ENCODE measurements at places on chromosomes 12 and 14.

DNA sequence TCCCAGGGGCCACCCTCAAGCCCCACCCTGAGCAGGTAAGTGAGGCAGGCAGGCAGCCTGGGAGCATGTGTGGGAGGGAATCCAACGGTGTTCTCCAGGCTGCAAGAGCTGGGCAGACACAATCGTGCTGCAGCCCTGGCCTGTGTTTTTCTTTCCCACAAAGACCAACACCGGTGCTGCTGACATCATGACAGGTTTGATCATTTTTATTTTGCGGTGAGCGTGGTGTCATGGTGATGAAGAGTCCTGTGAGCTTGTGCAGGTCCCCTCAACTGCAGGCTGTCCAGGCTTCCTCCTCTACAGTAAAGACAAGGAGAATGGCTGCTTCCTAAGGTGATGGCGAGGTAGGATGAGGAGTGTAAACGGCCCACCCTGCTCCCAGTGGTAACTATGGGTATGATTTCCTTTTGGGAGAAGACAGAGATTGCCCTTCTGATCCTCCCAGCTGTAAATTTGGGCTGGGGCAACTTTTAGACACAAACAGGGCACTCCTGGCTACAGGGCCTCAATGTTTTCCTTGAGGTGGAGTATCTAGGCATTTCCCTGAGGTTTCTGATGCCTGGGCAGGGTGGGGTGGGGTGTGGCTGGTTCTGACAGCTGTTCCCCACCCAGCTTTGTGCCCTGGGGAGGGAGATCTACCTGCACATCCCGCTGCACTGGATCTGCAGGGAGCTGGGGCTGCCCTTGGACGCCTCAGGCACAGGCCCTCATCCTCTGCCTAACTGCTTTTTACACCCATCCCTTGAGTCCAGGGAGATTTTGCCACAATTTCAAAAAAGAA, 109.1 kb downstream of the VCPKMT start:
- H3K4me1 ChIP-seq: peaks cover 18% of the 10 kb centered on the region
- H3K27me3 ChIP-seq: no peaks in the 10 kb centered on the region
- no peak for DNase-seq
- no peaks in the 10 kb centered on the region for H3K36me3 ChIP-seq

- H3K27me3 ChIP-seq: no peaks in the 10 kb centered on the region
- H3K4me1 ChIP-seq: no peaks in the 10 kb centered on the region
- H3K36me3 ChIP-seq: no peaks in the 10 kb centered on the region
- DNase-seq: no peak
These were observed 13.0 kb upstream of the VPS37B start for GRCh38 chr12:122908915-122909314.

DNA sequence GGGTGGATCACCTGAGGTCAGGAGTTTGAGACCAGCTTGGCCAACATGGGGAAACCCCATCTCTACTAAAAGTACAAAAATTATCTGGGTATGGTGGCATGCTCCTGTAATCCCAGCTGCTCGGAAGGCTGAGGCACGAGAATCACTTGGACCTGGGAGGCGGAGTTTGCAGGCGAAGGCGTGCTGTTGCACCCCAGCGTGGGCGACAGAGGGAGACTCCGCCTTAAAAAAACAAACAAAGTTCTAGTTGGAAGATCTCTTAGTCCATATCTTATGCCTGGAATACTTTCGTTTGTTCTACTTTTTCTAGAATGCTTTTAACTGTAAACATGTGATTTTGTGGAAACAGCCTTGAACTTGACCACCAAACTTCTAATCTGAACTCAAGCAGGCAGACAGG, 38.7 kb downstream of the PPHLN1 start:
- no peaks in the 10 kb centered on the region for H3K4me1 ChIP-seq
- H3K27ac ChIP-seq: no peak overlapping the region
- no peak for DNase-seq
- no peak overlapping the region for H3K4me3 ChIP-seq
- H3K36me3 ChIP-seq: no peaks in the 10 kb centered on the region
- H3K27me3 ChIP-seq: no peaks in the 10 kb centered on the region

DNA sequence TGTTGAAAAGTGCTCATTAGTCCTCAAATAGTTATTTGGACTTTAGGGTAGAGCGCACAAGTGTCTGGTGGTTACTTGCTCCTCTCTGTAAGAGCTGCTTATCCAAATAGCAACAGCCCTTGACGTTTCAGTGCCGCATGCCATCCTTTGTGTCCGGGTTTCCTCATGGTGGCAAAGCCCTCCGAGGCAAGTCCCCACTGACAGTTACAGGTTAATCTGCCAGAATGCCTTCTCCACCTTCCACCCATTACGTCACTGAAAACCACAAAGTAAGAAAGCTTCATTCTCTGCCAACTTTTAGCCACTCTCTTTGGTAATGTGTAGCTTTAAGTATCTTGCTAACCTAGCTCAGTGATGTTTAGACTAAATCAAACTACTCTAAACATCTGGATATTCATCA, 78.6 kb downstream of the POLR3B start:
- no peak for DNase-seq
- no peaks in the 10 kb centered on the region for H3K4me1 ChIP-seq
- no peak overlapping the region for H3K27ac ChIP-seq
- H3K4me3 ChIP-seq: no peak overlapping the region
- H3K36me3 ChIP-seq: no peaks in the 10 kb centered on the region

GRCh38 chr14:73995977-73996378, 23.1 kb downstream of the ENTPD5 start:
- H3K4me3 ChIP-seq: no peak overlapping the region
- H3K36me3 ChIP-seq: no peaks in the 10 kb centered on the region
- H3K4me1 ChIP-seq: no peaks in the 10 kb centered on the region
